ENCODE measurements at places on chromosomes 4 and X.

DNA sequence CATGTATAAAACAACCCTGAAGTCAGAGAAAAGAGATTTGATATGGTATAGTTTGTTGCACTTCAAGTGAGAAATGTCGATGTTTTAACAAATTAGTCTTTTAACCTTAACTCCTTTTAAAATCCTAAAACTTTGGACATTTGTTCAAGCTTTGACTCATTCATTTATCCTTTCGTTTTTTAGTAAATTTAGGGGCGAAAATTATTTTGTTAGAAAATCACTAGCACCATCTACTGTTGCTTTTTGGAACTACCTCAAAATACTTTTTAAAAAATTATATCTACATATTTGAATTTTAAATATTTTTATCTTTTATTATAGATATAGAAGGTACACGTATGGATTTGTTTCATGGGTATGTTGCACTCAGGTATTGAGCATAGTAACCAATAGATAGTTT is 165.1 kb upstream of the POF1B start:
- no peak for DNase-seq

- peak; percentile 17 for DNase-seq
Measured at GRCh38 chrX:123961268-123962005, at the start of gene STAG2. Gene STAG2, plus strand, starts transcription at chrX:123961706. Its CDS starts 60,922 bp downstream, at chrX:124022628.

DNA sequence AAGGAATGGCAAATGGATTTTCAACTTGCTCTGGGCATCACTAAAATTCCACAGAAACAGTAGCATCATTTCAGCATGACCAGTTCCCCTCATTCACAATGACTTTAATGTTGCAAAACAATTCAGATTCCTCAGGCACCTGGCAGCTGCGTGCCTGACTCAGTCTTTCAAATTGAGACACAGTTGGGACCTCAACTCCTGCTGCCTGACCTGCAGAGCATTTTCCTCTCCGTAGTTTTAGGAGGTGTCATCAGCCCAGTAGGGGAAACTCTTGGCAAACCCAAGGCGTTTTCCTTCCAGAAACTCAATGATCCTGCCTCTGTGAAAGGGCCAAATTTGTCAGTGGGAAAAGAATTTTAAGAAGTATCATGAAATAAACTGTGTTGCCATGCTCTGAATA is 388.9 kb downstream of the SPRY1 start:
- DNase-seq = no peak

GRCh38 chr4:26964994-26965393 is 104.4 kb downstream of the STIM2 start:
- DNase-seq = no peak

DNA sequence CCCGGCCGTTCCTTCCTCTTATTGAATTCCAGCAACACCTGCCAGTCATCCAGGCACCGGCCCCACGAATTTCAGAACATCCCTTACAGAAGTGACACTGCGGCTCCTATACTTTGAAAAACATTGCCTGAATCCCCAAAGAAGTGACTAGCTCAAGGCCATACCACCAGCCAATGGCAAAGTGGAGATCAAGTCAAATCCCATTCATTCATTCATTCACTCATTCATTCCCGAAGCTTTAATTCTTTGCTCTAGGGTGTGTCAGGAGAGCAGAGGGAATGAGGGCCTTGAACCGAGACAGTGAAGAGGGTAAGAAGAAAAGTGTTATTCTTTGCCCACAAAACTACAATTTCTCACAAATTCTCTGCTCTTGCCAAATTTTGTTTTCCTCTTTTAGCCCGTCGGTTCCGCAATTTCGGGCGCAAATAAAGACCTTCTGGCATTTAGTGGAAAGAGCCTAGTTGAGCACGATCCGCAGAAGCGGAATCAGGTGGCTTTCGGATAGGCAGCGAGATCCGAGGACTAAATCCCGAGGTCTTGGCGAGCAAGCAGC is 824 bp upstream of the HMGB3 start:
- no peak for DNase-seq

DNA sequence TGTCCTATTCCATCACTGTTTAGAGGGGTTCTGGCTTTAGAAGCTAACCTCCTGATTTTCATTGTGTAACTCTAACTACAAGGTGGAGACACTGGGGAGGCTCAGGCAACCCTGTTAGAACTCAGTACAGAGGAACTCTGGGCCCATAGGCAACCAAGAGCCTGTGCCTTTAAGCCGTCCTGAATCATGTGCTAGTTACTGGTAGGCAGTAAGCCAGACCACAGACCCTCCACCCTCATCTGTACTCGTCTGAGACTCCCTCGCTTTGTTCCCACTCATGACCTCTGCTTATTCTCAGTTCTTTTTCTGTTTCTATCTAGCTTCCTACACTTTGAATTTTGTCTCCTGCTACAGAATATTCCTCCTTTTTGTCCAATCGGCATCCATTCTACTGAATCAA is 31.4 kb downstream of the TBC1D1 start:
- DNase-seq = no peak

DNA sequence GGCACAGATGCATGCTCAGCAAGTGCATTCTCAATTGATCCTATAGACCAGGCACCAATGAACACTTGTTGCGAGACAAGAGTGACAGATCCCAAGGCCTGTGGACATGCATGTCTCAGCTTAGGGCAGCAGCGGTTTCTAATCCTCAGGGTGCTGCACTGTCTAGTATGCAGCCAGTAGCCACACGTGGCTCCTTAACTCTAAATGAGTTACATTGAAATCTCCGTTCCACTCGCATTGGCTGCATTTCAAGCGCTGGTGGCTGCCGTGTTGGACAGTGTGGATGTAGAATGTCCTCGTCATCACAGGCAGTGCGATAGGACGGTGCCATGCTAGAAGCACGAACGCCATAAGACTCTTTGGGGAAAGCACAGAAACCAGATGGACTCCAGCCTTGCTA is 24.0 kb upstream of the AFAP1 start:
- no peak for DNase-seq

All from amygdala (tissue), 56 donors.